ENCODE measurements at places on chromosomes 1 and 21. TPM values are rescaled to one million over a fixed set of nuclear protein-coding genes. Genes with fewer than 3 reads are reported as not detected.
A peak's percentile ranks its signal among the peaks of the same experiment; 100 is the strongest.

LORICRIN gene
- not detected for total RNA-seq

DNA sequence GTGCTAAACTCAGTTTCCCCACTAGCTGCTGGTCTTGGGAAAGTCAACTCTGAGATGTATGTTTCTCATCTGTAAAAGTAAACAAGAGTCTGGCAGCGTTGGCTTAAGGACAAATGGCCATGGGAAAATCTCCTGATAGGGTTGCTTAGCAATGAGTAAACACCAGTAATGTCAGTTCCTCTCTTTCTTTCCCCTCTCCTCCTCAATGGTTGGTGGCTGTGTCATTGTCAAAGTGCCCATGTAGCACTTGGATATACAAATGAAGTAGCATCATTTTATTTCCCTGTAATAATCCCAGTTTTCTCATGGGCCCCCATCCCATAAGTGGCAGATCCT lies 2.2 kb upstream of the FYB2 start:
- H3K27ac ChIP-seq, result no peak overlapping the region
- H3K4me1 ChIP-seq, result peaks cover 3% of the 10 kb centered on the region
- DNase-seq, result no peak
- no peaks in the 10 kb centered on the region for H3K27me3 ChIP-seq

DNA sequence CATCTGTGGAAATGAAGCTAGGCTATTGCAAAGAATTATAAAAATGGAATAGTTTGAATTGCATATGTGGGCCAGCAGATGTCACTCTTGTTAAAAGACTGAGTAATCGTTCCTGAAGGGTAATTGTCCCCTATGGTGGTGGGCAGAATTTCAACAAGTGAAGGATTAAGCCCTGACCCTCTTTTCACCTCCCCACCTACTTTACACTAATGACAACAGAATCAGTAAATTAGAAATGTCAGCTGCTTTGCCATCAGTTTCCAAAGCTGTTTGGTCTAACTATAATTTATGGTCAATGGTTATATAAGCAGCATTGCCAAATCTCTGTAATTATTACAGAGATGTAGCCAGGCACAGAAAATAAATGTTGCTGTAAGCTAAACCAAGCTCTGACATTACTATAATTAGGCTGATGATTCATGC lies 898.6 kb downstream of the AMY1C start:
- no peak overlapping the region for H3K4me3 ChIP-seq
- H3K27ac ChIP-seq, result peak overlapping the region; percentile 5
- no peaks in the 10 kb centered on the region for H3K4me1 ChIP-seq
- DNase-seq, result no peak
- no peaks in the 10 kb centered on the region for H3K36me3 ChIP-seq
- no peaks in the 10 kb centered on the region for H3K27me3 ChIP-seq

DNA sequence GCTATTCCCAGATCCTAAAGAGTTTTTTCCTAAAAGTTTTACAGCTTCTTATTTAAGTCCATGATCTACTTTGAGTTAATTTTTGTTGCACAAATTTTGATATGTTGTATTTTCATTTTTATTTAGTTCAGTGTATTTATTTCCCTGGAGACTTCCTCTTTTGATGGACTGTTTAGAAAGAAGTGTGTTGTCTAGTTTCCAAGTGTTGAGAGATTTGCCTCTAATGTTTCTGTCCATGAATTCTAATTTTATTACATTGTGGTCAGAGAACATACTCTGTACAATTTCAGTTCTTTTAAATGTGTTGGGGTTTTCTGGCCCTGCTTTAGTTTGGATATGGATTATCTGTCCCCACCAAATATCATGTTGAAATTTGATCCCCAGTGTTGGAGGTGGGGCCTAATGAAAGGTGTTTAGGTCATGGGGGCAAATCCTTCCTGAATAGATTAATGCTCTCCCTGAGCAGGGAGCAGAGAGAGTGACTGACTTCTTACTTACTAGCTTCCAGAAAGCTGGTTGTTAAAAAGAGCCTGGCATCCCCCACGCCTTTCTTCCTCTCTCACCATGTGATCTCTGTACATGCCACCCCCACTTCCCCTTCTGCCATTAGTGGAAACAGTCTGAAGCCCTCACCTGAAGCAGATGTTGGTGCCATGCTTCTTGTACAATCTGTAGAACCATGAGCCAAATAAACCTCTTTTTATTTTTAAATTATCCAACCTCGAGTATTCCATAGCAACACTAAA lies 4.6 kb downstream of the CHD1L start:
- H3K27ac ChIP-seq, result no peak overlapping the region
- H3K4me1 ChIP-seq, result peaks cover 22% of the 10 kb centered on the region
- no peak for DNase-seq
- H3K36me3 ChIP-seq, result no peaks in the 10 kb centered on the region
- H3K27me3 ChIP-seq, result no peaks in the 10 kb centered on the region

Measured in sigmoid colon (tissue), 7 donors.